ENCODE measurements at places on chromosomes 6 and 20. TPM values are rescaled to one million over a fixed set of nuclear protein-coding genes. Genes with fewer than 3 reads are reported as not detected.

Gene C20orf141
- not detected for polyA plus RNA-seq

Gene GLP1R
- not detected for polyA plus RNA-seq

Gene CCM2L
- 4.9 TPM for polyA plus RNA-seq

Gene BAG2
- polyA plus RNA-seq = 17.6 TPM

Gene KCNQ5
- polyA plus RNA-seq = 10.6 TPM

Gene PAX1
- polyA plus RNA-seq = 0.16 TPM

- no peak for DNase-seq
These were observed 44.6 kb upstream of the NFATC2 start for GRCh38 chr20:51587145-51587544.

DNA sequence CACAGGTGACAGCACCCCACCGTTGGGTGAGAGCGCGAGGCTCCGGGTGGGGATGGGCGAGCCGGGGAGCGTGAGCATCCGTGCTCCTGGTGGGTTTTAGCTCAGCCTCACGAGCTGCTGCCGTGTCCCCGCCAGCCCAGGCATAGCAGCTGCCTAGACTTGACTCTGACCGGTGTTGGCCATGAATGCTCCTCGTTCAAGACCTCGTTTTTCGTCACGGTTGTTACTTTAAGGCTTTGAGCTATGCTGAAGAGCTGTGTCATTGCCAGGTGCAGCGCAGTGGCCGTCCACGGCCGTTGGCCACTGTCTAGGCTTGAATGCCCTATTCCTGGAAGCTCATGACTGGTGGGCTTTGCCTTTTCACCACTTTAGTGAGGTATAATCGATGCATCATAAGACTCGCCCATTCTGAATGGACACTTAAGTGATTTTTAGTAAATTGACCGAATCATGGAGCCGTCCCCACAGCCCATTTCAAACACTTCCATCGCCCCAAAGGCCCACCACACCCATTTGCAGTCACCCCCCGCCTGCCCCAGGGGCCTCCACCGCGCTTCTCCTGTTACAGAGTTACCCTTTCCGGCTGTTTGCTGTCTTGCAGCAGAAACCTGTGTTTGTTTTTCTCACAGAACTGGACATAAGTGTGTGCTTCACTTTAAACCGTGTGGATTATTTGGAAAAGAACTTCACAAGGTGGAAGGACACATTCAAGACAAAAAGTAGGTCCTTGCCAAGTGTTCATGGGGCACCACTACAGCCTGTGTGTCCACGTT lies 21.4 kb upstream of the ADRM1 start:
- DNase-seq = no peak

- DNase-seq = peak; percentile 35
These were observed 5.5 kb upstream of the NPBWR2 start for GRCh38 chr20:64112691-64113443.

DNA sequence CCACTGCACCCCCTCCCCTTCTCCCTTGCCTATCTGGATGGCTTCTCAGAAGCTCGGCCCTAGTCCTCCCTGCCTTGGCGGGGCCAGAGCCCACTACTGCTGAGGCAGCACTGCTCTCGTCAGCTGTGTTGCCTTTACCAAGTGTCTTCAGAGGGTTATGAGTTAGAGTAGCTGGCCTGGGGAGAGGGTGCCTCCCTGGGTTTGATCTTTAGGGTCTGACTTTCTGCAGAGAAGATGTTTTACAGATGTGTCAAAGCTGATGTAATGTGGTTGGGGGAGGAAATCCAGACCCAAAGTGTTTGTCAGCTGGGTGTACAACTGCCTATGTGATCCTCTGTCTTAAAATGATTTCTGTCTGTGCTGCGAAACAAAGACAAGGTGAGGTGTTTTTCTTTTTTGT lies 30.4 kb upstream of the PI16 start:
- no peak for DNase-seq

- DNase-seq = no peak
These were observed 60.2 kb downstream of the LRRC1 start for GRCh38 chr6:53854843-53855567.

DNA sequence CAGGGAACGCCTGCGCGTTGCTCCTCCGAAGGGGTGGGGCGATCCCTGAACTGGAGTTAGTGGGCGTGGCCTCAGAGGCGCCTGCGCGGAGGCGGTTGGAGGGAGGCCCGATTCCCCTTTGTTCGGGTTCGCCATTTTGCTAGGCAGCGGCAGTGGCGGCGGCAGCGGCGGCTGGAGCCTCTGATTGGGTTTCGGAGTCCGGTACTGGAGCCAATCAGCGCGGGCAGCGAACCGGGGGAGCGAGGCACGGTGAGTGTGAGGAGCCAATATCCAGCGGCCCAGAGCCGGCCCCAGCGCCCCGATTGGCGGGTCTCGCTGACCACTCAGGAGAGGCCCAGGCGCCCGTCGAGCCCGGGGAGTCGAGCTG lies at the start of gene NFYA:
Gene NFYA (plus strand): TSS at position 139 of the 367 bp plus-strand sequence. CDS start 6,116 bp downstream, outside the sequence.
- DNase-seq = peak; percentile 100

DNA sequence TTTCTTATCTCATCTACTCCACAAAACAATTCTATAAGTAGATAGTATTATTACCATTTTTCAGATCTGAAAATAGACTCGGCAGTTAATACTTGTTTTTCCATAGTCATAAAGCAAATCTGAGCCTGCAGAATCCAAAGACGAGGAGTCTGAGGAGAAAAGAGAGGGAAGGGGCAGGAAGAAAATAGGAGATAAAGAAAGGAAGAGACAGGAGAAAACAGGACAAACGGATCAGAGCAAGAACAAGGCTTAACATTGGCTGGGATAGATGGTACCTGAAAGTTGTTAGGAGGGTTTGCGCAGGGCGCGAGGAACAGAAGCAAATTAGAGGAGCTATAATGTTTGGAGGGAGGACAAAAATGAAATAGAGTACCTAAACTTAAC lies 639 bp upstream of the PPIL1 start:
- no peak for DNase-seq

DNA sequence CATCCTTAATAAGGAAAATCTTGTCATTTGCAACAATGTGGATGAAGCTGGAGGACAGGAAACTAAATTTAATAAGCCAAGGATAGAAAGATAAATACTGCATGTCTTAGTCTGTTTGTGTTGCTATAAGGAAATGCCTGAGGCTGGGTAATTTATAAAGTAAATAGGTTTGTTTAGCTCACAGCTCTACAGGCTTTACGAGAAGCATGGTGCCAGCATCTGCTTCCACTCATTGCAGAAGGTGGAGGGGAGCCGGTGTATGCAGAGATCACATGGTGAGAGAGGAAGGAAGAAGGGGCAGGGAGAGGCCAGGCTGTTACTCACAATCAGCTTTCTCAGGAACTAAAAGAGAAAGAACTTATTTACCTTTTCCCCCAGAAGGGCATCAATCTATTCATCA lies 118.9 kb upstream of the SMLR1 start:
- no peak for DNase-seq
